ENCODE measurements at places on chromosomes 3 and 15.

DNA sequence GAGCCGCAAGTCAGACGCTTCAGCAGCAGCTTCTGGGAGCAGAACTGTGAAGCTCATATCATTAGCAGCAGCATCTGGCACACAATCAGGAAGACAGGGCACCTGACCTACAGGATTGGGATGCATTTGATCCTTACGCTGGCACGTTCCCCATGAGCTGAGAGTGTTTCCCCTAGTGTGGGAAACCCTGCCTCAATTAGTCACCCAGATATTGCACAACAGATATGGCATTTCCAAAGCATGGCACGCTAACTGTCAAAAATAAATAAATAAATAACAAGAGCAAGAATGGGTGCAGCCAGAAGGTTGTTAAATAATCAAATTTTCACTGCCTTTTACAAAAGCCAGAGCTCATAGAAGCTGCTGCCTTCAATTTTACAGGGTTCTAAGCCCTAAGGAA, 189.6 kb upstream of the THBS1 start:
- no peak for DNase-seq

GRCh38 chr3:76378789-76379188, 593.4 kb upstream of the ZNF717 start:
- DNase-seq, result no peak

- no peak for DNase-seq
These were observed 47.7 kb downstream of the CYP11A1 start for GRCh38 chr15:74319596-74320351.

- no peak for DNase-seq
These were observed 31.2 kb downstream of the SLC22A14 start for GRCh38 chr3:38313263-38313662.

DNA sequence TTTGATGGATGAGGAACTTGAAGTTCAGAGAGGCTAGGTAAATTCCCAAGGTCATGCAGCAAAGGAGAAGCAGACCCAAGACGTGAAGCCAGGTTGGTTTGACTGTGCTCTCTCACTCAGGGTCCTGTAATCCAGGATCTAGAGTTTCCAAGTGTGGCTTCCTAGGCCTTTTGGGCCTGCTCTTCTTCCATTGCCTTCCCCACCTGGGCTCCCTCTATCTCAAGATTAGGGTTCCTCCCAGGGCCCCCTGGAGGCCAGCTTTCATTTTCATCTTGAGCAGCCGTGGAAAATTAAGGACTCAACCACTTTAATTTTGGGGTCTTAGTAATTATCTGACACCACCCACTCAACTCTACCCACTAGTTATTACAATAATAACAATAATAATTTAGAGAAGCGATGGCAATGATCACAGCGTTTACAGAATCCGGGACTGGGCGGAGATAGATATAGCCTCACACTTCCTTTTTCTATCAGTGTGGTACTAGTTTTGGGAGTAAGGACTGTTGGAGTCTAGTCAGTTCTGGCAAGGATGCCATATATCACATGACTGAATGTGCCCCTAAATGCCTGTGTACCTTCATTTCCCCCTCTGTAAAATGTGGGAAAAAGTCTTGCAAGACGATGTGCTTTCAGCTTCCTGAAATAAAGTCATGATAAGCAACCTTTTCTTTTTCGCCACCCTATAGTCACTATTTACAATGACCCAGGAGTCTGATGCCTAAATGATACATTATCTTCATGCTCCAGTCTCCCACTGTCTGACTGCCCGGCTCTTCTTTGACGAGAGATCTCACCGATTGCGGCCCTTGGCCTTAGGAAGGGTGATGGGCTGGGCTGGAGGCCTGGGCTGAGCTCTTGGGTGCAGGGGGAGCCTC, 30.2 kb upstream of the MAGEF1 start:
- DNase-seq, result no peak

GRCh38 chr3:116394365-116394764, 50.9 kb downstream of the LSAMP start:
- no peak for DNase-seq

- DNase-seq, result no peak
These were observed 190.3 kb upstream of the LMCD1 start for GRCh38 chr3:8311321-8311720.

DNA sequence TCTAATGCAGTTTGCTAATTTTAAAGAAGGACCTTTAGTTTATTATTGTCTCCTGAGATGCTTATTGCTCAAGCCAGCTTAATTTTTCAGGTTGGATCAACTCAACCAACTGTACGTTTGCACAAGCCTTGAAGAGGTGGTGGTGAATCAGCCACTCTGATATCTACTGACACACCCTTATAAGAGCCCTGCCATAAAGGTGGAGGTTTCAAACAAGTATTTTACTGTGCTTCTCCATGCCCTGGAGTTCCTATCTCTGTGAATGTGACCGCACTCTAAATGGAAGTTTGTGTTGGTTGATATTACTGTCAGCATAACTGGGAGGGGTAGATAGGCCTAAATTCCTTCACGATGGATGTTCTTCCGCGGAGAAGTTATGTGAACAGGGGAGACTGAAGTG, 297.3 kb upstream of the UBE2E1 start:
- no peak for DNase-seq

DNA sequence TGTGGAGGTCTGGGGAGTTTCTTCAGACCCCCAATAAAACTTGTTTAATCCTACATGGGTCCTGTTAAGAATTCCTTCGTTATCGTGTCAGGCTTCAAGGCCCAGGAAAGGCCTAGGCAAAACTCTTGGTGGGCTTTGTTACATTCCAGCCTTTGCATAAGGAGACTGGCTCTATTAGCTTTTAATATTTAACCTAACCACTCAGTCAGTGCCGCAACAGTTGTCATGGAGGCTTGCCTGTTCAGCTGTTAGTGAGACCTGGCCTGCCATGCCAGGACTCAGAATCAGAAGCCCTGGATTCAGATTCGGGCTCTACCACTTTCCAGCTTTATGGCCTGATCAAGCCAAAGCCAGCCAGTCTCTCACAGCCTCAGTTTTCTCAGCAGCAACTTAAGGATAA, 19.6 kb downstream of the EIF1B start:
- no peak for DNase-seq

GRCh38 chr3:43334976-43335375, 48.6 kb downstream of the SNRK start:
- DNase-seq, result no peak

DNA sequence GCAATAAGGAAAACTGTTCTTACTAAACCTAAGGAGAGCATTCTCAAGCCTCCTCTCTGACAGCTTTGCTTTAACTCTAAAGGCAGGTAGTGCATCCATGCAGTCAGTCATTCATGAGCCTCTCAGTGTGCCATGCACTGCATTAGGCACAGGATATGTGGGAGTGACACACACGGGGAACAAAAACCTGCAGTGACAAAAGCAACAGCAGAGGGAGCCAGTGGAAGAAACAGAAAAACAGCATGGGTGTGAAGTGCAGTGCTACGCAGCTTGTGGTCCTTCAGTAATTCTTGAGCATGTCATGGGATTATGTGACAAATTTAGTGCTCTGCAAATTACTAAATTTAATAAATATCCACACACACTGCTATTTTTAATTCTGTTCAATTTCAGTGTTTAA, 230.7 kb downstream of the BBX start:
- peak; percentile 27 for DNase-seq

DNA sequence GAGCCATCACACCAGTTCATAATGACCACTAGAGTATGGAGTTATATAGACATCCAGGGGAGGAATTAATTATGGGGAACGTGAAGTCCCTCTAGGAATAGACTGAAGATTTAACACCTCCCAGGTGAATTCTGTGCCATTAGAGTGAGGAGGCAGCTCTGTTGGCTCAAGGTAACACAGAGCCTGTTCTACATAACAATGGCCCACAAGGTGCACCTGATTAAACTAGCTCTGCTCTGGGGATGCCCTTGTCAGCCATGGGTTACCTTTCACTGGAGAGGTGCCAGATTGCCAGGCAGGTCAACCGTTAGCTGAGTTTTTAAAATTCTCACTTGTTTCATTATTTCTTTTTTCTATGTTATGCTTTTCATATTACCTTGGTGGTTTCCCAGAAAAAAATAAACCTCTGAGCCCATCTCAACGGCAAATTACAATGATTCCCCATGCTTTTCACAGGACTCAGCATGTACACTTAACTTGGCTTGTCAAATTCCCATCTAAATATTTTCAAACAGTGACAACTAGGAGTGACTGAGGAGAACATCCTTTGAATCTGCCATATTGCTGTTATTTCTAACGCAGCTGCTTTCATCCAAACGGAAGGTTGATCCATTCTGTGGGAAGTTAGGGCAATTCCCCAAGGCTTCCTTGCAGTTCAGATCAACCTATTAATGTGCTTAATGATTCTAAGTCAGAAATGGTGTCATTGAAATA, 512.9 kb downstream of the MCTP2 start:
- no peak for DNase-seq

DNA sequence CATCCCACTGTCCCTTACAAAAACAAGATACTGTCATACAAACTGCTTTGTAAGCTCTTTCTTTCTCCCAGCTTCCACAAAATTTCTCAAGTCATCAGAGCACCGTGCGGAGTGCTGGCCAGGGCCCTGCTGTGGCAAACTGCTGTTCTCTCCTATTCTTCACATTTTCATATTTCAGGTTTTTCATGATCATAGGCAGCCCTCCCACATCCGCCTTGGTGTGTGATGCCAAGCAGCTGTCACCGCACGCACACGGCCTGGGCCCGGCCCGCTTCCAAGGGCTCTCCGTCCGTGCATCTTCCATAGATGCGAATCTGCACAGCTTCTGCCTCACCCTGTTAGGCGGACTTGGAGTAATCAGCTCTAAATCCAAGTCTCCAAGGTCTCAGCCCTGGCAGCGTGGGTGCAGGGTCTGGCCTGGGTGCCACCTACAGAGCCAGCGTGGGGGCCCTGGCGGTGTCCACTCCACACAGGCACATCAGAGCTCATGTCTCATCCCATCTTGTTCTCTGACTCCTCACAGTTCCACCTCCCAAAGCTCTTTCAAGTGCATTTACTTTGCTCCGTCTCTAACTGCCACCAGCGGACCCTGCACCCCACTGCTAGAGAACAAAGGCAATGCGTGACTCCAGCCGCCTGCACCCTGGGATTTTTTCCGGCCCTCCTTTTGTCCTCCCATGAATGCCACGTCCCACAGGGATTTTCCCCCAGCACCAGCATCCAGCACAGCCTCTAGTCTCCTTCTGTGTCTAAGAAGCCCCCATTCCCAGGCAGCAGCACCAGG, 27.2 kb downstream of the CYFIP1 start:
- DNase-seq, result peak; percentile 38

DNA sequence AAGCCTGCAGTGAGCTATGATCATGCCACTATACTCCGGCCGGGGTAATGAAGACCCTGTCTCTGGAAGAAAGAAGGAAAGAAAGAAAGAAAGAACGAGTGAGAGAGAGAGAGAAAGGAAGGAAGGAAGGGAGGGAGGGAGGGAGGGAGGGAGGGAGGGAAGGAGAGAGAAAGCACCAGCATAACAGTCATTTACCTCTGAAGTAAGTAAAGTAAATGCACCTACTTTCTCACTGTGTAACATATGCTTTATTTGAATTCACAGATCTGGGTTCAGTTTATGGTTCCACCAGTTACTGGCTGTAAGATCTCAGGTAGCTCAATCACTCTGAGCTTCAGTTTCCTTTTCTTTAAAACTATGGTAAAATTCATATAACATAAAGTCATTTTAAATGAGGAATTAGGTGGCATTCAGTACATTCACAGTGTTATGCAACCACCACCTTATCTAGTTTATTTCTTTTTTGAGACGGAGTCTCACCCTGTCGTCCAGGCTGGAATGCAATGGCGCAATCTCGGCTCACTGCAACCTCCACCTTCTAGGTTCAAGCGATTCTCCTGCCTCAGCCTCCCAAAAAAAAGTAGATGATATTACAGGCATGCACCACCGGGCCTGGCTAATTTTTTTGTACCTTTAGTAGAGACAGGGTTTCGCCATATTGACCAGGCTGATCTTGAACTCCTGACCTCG, 16.1 kb upstream of the RAD54L2 start:
- DNase-seq, result no peak

DNA sequence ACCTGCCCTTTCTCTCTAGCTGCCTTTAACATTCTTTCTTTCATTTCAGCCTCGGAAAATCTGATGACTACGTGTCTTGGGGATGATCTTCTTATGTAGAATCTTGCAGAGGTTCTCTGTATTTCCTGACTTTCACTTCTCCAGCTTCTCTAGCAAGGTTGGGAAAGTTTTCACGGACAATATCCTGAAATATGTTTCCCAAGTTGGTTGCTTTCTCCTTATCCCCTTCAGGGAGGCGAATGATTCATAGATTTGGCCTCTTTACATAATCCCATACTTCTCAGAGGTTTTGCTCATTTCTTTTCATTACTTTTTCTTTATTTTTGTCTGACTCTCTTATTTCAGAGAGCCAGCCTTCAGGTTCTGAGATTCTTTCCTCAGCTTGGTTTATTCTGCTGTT, 62.1 kb upstream of the CCDC54 start:
- no peak for DNase-seq

DNA sequence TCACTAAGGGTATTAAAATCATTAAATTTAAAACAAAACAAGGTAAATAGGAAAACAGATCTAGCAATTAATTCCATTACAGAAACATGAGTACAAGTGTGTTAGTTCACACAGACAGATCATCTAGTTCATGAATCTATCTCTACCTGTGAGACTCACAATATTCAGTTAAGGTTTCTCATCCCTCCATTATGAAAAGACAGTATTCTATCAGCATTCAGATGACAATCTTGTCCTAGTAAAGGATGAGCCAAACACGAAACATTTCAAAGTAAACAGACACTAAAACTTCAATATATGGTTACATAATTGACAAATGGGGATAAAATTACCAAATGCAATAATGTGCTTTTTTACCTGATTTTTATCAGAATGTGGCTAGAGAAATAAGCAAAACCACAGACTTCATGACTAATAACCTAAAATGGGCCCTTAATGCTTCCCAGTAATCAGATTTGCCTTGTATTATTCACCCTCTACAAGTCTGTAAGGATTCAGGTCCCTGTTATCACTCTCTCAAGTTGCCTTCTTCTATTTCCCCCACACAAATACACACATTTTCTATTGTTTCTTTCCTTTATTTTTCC, 126.8 kb downstream of the DLG1 start:
- DNase-seq, result no peak

DNA sequence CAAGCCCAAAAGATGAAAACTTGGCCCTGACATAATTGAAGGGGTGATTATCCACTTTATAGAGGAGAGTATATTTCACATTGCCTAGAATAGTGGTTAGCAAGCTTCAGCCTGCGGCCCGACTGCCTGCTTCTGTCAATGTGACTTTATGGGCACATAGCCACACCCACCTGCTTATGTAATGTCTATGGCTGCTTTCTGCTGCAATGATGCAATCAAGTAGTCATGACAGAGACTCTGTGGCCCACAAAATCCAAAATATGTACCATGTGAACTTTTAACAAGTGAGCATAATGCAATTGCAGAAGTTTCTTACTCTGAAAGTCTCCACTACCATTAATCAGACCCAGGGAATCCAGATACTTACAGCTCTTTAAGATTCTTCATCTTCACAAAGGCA, 103.1 kb downstream of the LRIG1 start:
- DNase-seq, result peak; percentile 36

- peak; percentile 53 for DNase-seq
These were observed 6.5 kb upstream of the PLSCR1 start for GRCh38 chr3:146550743-146551510.

DNA sequence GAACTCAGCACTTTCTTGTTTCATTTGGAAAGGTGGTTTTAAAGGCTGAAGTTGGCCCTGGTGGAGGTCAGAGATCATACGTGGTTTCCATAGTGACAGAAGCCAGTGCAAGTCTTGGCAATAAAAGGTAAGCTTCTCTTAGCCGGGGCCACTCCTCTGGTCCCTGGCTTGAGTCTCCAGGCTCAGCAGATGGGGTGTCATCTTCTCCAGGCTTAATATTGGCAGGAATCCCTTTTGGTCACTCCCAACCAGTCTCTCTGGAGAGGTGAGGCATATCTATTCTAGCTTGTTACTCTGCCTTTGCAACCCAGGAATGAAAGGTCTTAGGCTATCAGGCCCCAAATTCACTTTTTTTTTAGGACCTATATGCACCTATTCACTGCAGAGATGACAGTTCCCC, 4.8 kb downstream of the CYP19A1 start:
- no peak for DNase-seq

Measured in GM03348 (cell line).